ENCODE measurements at places on chromosomes 3 and 15.

DNA sequence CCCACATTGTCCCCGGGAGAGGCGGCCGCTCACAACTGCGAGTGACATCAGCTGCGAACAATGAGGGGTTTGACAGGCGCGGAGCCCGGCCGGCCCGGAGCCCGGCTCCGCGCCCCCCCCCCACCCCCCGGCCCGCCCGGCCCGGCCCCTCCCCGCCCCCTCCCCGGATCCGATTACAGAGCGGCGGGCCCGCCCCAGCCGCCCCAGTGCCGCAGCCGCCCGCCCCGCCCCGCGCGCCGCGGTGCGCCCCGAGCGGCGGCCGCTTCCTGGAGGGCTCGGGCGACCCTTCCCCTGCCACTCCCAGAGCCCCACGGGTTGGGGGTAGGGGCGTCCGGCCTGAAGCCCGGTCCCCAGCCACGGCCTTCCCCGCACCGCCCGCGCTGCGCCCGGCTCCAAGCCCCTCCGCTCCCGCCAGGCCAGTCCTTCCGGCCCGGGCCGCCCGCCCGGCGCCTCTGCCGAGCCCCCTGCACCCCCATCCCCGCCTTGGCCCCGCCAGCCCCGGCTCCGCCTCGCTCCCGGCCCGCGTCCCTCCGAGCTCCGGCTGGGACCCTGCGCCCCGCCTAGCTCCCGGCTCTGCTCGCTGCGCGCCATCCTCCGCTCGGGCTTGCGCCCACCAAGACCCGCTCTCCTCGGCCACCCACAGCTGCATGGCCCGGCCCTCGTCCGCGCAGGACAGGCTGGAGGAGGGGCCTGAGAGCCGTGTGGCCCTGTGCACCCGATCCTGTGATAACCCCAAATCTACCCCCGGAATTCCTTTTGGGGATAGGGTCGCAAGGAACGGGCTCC lies at the start of gene PCBP4:
Gene PCBP4, minus strand, starts transcription at position 71 of the 786 bp plus-strand sequence. CDS start 6,214 bp downstream, outside the sequence.
- peak; percentile 54 for DNase-seq

- no peak for DNase-seq
These were observed 22.0 kb downstream of the SLC7A14 start for GRCh38 chr3:170563712-170564423.

GRCh38 chr3:139124197-139124596 lies 79.5 kb upstream of the PRR23C start:
- DNase-seq, result no peak

- no peak for DNase-seq
These were observed 686.3 kb downstream of the NTRK3 start for GRCh38 chr15:87570206-87570605.

- no peak for DNase-seq
These were observed 626.6 kb downstream of the MCTP2 start for GRCh38 chr15:94858011-94858410.

- no peak for DNase-seq
These were observed 1.9 kb upstream of the ISL2 start for GRCh38 chr15:76334438-76335306.

GRCh38 chr3:66039590-66039887 lies 821 bp upstream of the MAGI1 start:
- no peak for DNase-seq

DNA sequence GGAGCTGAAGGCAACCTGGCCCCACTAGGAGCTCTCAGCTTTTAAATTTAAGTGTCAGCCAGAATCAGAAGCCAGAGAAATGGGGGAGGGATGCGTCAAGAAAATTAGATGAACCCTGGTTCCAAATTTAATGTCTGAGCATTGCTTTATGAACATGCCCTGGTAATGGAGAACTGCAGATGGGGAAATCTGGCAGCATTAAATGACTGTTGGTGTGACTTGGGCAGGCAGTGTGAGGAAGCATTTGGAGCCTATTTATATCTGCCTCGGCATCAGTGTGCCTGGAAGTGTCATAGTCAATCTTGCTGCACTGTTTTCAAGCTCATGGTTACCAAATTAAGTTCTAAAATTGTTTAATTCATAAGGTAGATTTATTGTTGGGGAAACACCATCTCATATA lies 29.0 kb downstream of the NME9 start:
- DNase-seq, result no peak
